ENCODE measurements at places on chromosomes 3 and 15.

GRCh38 chr15:49810720-49811119 is 189.9 kb downstream of the DTWD1 start:
- no peak for DNase-seq

DNA sequence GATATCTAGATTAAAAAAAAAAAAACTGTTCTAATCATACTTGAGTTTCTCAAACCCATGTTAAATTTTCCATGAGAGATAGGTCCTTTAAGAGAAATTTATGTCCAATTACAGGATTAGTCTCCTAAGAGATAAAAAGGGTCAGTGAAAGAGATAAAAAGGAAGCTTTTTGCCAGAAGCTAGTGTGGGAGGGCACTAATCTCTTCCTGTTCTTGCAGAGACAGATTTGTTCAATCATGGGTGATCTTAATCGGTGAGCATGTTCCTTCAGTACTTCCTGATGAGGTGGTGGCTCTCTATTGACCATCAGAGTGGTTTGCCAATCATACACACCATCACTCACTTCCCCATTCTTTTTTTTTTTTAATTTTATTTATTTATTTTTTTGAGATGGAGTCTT is 16.9 kb upstream of the LPP start:
- DNase-seq, result no peak

GRCh38 chr3:61828880-61829721 is 267.7 kb downstream of the PTPRG start:
- DNase-seq, result no peak

GRCh38 chr3:168081171-168081771 is 14.5 kb downstream of the GOLIM4 start:
- no peak for DNase-seq

- DNase-seq, result no peak
Observed at GRCh38 chr3:176359211-176359610, 838.1 kb downstream of the TBL1XR1 start.

DNA sequence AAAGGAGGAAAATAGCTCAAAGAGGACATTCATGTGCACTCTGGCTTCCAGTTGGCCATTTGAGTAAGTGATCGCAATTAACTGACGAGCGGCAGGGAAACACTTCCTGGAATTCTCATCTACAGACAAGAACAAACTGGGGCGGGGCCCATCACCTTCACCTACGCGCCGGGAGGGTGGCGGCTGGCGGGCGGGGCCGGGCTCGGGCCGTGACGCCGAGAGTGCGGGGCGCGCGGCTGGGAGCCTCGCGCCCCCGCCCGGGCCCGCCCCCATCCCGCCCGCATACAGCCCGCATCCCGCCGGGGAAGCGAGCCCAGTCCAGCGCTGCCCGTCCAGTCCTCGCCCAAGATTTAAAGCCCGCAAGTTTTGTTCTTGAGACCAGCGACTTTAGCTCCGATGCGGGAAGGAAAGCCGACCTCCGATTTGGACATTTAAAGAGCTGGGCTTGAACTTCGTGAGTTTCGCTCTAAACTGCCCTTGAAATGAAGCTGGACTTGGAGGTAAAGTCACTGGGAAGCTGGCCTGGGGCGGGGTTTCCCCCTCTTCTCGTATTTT is at the start of gene B3GNT5:
TSS of gene B3GNT5 (plus strand) at position 281 of the 555 bp plus-strand sequence. CDS start 16,546 bp downstream, outside the sequence.
- peak; percentile 69 for DNase-seq

- no peak for DNase-seq
Observed at GRCh38 chr3:140883428-140884040, 58.1 kb upstream of the SLC25A36 start.

DNA sequence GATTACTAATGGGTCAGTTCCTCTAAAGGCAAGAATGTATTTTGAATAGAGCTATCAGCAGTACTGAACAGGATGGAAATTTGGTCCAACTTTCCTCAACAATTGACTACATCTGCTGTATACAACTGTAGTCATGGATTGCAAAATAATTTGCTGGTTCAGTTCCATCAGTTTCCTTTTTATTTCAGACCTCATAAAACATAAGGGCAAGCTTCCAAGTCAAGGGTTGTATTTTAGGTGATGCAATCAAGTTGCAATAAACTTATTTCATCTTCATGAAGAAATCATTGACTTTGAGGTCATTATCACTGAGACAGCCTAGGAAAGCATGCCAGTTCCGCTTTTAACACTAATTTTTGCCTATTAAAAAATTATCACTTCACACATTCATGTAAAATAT is 90.4 kb upstream of the TSEN2 start:
- DNase-seq, result no peak

DNA sequence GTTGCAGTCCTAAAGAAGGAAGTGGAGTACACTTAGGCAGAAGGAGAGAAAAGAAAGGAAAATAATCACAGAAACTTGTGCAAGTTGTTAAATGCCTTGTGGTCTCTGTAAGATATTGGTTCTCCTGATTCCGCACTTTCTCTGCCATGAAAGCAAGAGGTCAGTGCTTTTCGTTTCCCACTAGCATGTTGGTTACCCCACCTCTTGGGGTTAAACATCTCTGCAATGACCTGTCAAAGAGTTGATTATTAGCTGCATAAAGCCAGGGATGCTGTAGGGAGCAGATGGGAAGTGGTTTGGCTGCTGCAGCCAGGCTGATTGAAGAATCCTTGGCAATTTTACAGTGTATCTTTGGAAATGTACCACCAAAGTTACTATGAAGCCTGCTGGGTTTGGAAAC is 33.3 kb downstream of the ZNF609 start:
- no peak for DNase-seq

GRCh38 chr15:58392611-58393161 is 39.1 kb upstream of the LIPC start:
- DNase-seq, result no peak

- no peak for DNase-seq
Observed at GRCh38 chr15:73601451-73602445, 31.4 kb downstream of the NPTN start.

DNA sequence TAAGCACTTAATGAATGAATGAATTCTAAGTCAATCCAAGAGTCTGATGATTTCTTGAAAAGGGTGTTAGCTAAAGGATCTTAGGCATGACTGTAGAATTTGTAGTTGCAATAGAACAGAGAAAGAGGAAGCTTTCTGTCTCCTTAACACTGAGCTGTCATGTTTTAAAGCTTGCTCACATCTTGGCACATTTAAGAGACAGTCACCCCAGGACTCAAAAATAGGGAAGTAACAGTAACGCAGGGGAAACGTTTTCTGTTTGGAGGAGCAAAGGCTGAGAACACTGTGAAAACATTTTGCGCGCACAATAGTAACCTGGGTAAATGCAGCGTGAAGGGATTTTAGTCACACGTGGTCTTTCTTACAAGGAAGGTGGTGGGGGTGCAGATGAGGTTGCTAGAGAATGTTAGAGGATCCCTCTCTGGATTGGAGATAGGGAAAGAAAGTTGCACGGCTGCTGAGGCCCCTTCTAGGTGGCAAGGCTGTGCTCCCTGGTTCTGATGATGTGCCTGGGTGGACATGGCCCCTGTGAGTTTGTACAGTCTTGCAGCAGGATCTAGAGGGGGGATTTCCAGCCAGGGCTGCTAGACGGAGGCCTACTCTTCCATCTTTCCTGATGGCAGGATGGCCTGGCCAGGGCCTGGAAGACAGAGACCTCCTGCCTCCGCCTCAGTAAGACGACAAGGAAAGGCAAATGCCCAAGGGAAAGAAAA is 12.0 kb downstream of the STARD5 start:
- DNase-seq, result no peak

DNA sequence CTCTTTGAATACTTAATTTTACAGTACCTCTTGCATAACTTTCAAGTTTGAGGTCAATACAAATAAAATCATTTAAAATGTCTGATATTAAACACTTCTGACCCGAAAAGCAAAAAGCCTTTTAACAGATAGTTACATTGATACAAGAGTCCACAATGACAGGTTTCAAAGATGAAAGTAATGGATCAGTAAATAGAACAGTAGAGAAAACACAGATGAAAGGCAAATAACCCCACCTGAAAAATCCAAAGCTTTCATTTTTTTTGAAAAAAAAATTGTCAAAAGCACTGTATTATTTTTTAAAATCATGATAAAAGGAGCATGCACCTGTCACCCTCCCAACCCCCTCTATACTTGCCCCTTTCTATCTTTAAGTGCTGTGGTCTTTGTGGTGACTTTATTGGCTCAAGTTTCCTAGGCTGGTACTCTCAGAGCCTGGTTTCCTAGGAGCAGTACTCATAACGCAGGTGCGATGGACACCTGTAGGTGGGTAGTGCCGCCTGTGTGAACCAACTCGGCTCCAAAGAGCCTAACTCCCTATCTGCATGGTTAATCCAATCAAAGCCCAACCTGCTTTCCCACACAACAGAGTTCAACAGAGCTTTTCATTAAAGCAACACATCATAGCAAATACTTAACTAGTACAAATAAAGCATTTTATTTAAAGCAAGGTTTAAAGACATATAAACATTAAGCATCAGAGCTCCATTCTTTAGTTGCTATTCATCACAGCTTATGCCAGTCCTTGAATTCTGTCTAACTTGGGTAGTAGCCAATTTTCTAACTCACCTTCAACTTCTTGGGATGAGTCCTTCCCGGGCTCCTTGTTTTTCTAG is 32.2 kb downstream of the LIPC start:
- DNase-seq, result peak; percentile 46

- peak; percentile 20 for DNase-seq
Observed at GRCh38 chr3:170961616-170962400, 53.4 kb upstream of the EIF5A2 start.

- no peak for DNase-seq
Observed at GRCh38 chr3:139135657-139136056, 91.0 kb upstream of the PRR23C start.

DNA sequence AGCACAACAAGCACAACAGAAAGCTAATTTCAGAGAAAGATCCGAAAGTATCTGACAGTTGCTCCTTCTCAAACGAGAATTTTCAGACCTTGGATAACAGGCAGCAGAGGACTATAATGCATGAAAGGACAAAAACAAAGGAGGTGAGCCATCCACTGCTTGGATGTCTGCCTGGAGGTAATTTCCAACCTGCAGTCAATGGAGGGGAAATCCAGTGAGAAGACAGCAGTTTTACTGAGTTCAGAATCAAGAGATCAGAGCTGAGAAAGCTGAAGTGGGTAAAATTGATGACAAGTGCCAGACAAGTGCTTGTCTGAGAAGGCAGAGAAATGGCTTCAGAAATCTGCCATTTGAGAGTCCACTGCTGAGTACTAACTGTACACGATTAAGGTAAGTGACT is 22.1 kb downstream of the UBE3A start:
- peak; percentile 27 for DNase-seq

GRCh38 chr3:169394316-169394715 is 269.2 kb downstream of the MECOM start:
- no peak for DNase-seq

DNA sequence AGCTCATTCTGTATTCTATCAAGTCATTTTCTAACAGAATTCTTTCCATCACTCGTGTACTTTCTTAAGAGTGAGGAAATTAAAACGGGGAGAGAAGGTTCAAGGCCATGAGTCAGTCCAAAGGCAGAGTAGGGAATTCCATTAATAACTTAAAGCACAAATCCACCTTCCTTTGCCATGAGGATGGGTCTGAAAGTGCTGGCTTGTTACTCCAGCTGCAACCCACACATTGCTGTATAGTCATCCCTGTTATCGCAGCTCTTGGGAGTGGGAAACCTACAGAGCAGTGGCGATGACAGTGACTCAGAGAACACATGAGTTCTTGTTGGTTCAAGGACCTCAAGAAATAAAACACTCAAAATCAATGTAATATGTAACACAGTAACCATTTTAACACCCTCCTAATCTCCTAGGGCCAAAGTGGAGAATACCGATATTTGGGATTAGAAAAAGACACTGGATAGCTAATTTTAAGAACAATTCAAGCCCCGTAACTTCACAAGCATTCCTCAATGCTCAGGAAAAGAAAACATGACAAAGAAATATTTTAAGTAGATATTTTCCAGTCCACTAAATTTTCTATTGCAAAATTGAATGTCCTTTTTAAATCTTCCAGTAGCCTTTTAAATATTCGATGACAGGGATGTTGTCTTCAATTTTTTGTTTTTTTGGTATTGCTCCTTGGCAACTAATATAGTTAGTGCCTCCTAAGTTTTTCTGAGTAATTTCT is 179.9 kb upstream of the THBS1 start:
- no peak for DNase-seq

DNA sequence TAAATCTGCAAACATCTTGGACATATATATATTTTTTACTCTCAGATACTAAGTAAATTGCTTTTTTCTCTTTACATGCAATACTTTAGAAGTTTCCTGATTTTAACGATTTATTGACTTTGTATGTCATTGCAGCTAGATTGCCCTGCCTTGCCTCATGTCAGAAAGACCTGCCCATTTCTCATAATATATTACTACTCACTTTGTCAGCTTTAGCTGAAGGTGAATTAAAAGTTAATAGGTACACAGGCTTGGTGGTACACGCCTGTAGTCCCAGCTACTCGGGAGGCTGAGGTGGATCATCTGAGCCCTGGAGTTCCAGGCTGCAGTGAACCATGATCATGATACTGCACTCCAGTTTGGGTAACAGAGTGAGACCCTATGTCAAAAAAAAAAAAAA is 52.8 kb downstream of the PLS1 start:
- no peak for DNase-seq

- DNase-seq, result no peak
Observed at GRCh38 chr3:1117843-1118473, 25.1 kb downstream of the CNTN6 start.

- no peak for DNase-seq
Observed at GRCh38 chr3:56087451-56088053, 380.7 kb downstream of the ERC2 start.

- DNase-seq, result no peak
Observed at GRCh38 chr15:61091289-61091616, 137.8 kb downstream of the RORA start.

DNA sequence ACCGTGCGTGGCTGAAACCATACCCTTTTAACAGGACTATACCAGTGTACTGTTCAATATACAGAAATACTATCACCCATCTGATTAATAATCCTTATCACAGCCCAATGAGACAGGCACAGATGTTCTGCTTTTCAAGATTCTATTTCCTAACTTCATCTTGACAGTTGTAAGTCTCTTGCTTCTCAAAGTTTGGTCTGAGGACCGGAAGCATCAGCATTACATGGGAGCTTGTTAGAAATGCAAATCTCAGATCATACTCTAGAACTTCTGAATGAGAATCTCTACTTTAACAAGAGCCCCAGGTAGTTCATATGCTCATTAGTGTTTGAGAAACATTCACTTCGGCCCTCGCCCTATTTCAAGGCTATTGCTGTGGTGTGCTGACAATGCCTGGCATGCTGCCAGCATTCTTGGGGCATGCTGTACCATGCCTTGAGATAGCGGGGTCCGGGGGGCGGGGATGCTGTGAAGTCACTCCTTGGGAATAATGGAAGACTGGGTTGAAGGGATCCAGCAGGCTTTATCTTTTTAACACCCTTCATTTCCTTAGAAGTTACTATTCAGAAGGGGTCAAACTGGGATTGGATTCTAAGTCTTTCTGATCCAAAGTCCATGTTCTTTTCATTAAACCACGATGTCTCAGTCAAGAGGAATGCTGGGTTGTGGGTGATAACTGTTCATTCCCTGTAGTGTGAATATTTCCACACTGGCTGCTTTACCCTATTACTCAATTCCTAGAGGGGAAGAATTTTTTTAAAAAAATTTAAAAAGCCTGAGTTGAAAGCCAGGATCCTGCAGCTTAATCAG is 194.7 kb downstream of the LPP start:
- DNase-seq, result no peak

- DNase-seq, result no peak
Observed at GRCh38 chr3:100978011-100978659, 15.1 kb downstream of the ABI3BP start.

Data from NCI-H2029 treated with DMSO at 0.1 percent for 48 hours (cell line).